ENCODE measurements at places on chromosomes 7 and 10. TPM values are rescaled to one million over a fixed set of nuclear protein-coding genes. Genes with fewer than 3 reads are reported as not detected.
A peak's percentile ranks its signal among the peaks of the same experiment; 100 is the strongest.

GRCh38 chr7:139739863-139740597 is 37.8 kb downstream of the HIPK2 start:
- H3K4me1 ChIP-seq, result peaks cover 28% of the 10 kb centered on the region
- H3K27me3 ChIP-seq, result no peaks in the 10 kb centered on the region
- no peak overlapping the region for H3K27ac ChIP-seq
- no peak for DNase-seq

DNA sequence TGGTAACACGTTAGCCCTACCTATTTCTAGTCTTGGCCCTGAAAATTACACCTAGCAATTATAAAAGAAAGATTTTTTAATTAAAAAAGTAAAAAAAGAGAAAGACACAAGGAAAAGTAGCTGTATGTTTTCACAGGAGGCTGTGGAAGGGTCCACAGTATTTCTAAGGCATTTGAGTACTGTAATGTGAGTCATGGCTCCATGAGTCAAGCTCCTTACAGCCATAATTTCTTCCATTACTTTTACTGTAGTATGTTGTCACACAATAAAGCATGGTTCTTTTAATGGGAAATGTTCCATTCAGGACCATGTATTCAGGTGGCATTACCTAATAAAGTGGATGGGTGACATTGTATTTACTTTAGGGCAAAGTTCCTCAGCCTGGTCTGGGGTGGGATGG is 113.4 kb downstream of the GPR37 start:
- no peaks in the 10 kb centered on the region for H3K36me3 ChIP-seq
- no peak overlapping the region for H3K4me3 ChIP-seq
- no peak for DNase-seq
- no peak overlapping the region for H3K27ac ChIP-seq
- H3K27me3 ChIP-seq, result no peaks in the 10 kb centered on the region
- no peaks in the 10 kb centered on the region for H3K4me1 ChIP-seq

Gene TUBAL3
- total RNA-seq, result not detected

Gene UCMA
- not detected for total RNA-seq

Gene BRI3
- total RNA-seq, result 58.4 TPM

Gene FGFBP3
- total RNA-seq, result 3.1 TPM

DNA sequence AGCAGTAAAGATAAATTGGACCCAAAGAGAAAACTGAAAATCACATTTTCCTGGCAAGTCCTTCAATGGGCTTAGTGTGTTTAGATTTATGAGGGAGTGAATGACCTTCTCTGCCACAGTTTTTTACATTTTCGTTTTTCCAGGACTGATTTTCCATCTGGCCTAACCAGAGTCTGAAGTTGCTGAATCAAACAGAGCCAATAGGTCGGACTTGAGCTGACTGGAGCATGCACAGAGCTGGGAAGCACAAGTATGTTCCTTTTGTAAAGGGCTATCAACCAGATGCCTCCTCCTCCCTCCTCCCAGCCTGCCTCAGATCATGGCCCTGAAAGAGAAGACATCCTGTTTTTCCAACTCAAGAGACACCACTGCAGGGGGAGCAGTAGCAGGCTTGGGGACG is 126.0 kb upstream of the ANKRD1 start:
- H3K36me3 ChIP-seq, result no peaks in the 10 kb centered on the region
- DNase-seq, result no peak
- no peaks in the 10 kb centered on the region for H3K27me3 ChIP-seq
- no peaks in the 10 kb centered on the region for H3K4me1 ChIP-seq
- no peak overlapping the region for H3K27ac ChIP-seq

- no peak overlapping the region for H3K4me3 ChIP-seq
- no peaks in the 10 kb centered on the region for H3K27me3 ChIP-seq
- DNase-seq, result no peak
- H3K4me1 ChIP-seq, result no peaks in the 10 kb centered on the region
- H3K27ac ChIP-seq, result no peak overlapping the region
These were observed 25.9 kb downstream of the DGKI start for GRCh38 chr7:137820677-137821420.

DNA sequence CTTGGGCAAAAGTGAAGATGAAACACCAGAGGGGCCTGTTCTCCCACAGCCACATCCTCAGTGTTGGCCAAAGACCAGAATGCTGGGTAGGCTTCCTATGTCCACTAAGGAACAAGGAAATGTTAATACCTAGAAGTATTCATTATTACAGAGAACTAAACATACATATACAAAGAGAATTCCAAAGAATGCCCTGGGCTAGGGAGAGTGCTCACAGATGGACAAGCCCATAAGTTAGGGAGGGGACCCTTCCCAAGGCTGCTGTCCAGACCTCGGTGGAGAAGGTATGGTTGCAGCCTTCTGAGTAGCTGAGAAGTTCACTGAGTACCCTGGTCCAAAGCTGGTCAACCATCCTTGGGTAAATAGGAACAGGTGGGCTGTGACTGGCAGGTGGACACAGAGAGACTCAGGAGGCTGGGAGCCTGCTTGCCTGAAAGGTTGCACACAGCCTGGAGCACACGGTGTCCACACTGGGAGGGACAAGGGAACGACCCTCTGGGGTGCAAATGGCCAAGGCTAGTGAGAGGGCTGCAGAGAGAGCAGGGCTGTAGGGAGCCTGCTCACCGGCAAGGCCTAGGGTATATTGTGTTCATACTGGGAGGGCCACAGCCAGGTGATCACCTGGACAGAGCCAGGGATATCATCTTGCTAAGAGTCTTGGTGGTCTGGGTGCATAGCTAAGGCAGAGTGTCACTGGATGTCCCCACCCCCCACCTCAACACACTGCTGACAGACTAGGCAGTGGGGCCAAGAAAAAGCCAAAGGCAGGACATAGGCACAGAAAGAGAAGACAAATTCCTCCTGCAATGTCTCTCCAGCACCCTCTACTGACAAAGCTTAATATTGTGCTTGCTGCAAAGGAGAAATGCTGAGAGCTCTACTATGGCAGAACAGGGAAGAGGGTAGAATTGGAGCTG is 40.3 kb downstream of the CPVL start:
- H3K4me3 ChIP-seq, result no peak overlapping the region
- no peak overlapping the region for H3K27ac ChIP-seq
- H3K4me1 ChIP-seq, result no peaks in the 10 kb centered on the region

GRCh38 chr10:17144757-17145156 is 15.1 kb upstream of the CUBN start:
- H3K4me1 ChIP-seq, result no peaks in the 10 kb centered on the region
- H3K36me3 ChIP-seq, result no peaks in the 10 kb centered on the region
- H3K27ac ChIP-seq, result no peak overlapping the region

DNA sequence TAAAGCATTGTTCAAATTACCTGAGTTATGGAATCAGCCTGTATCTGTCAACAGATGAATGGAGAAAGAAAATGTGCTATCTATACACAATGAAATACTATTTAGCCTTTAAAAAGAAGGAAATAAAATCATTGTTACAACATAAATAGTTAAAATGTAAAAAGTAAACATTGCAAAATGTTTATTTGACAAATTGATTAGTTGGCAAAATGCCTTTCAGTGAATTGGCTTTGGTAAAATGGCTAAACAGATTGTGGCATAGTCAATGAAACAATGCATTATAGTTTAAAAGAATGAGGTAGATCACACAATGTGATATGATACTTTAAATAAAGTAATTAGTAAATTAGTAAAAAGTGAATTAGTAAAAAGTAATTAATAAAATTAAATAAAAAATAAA is 204.8 kb upstream of the MAGI2 start:
- H3K27me3 ChIP-seq, result no peaks in the 10 kb centered on the region
- no peaks in the 10 kb centered on the region for H3K36me3 ChIP-seq
- H3K4me3 ChIP-seq, result no peak overlapping the region

Gene EGFR
- not detected for total RNA-seq

DNA sequence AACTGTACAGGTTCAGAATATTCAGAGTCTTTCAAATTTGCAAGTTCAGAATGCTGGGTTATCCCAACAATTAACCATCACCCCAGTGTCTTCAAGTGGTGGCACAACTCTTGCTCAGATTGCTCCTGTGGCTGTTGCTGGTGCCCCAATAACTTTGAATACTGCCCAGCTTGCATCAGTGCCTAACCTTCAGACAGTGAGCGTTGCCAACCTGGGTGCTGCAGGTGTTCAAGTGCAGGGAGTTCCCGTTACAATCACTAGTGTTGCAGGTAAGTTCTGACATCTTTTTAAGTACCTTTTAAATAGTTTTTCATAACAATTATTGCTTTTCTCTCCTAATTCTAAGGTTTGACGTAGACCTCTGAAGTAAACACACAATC is 2.7 kb downstream of the SP4 start:
- no peak overlapping the region for H3K27ac ChIP-seq
- no peak for DNase-seq
- peak overlapping the region; percentile 92 for H3K4me3 ChIP-seq
- H3K27me3 ChIP-seq, result no peaks in the 10 kb centered on the region

DNA sequence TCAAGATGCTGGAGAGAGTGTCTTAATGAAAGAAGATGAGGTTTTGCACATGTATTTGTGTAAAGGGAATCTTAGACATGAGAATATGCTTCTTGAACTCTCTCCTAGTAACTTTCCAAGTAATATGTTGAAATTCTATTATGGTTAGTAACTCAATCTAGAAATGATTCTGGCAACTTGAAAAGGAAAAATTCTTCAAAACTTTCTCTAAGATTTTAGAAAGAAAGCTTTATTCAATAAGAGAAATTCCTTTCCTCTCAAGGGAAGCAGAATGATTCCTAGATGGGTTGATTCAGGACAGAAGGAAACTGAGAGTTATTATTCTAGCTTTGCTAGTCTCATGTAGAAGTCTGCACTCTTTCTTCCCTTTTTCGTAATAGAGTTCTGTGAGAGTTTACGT is 364.3 kb upstream of the PLXDC2 start:
- no peak overlapping the region for H3K4me3 ChIP-seq
- H3K27ac ChIP-seq, result no peak overlapping the region
- no peaks in the 10 kb centered on the region for H3K36me3 ChIP-seq
- no peaks in the 10 kb centered on the region for H3K27me3 ChIP-seq
- H3K4me1 ChIP-seq, result no peaks in the 10 kb centered on the region
- DNase-seq, result no peak

- DNase-seq, result no peak
- no peaks in the 10 kb centered on the region for H3K27me3 ChIP-seq
- no peak overlapping the region for H3K27ac ChIP-seq
- no peaks in the 10 kb centered on the region for H3K4me1 ChIP-seq
- peaks cover 6% of the 10 kb centered on the region for H3K36me3 ChIP-seq
- no peak overlapping the region for H3K4me3 ChIP-seq
These were observed 21.8 kb downstream of the NT5C2 start for GRCh38 chr10:103171278-103171677.

Gene GPR37
- total RNA-seq, result not detected

Gene CHRM2
- total RNA-seq, result not detected

GRCh38 chr10:121696854-121697253 is 98.6 kb upstream of the FGFR2 start:
- DNase-seq, result no peak
- H3K27me3 ChIP-seq, result no peaks in the 10 kb centered on the region
- no peaks in the 10 kb centered on the region for H3K4me1 ChIP-seq
- H3K4me3 ChIP-seq, result no peak overlapping the region
- H3K36me3 ChIP-seq, result no peaks in the 10 kb centered on the region

Gene ZNF853
- total RNA-seq, result 4.5 TPM

GRCh38 chr10:119969609-119970008 is 77.1 kb downstream of the SEC23IP start:
- H3K4me1 ChIP-seq, result no peaks in the 10 kb centered on the region
- H3K36me3 ChIP-seq, result no peaks in the 10 kb centered on the region
- H3K4me3 ChIP-seq, result no peak overlapping the region
- no peak overlapping the region for H3K27ac ChIP-seq
- no peaks in the 10 kb centered on the region for H3K27me3 ChIP-seq

GRCh38 chr10:1942478-1942877 is 205.2 kb upstream of the ADARB2 start:
- H3K27ac ChIP-seq, result no peak overlapping the region
- H3K4me3 ChIP-seq, result no peak overlapping the region
- no peak for DNase-seq
- H3K27me3 ChIP-seq, result no peaks in the 10 kb centered on the region
- peaks cover 19% of the 10 kb centered on the region for H3K4me1 ChIP-seq

DNA sequence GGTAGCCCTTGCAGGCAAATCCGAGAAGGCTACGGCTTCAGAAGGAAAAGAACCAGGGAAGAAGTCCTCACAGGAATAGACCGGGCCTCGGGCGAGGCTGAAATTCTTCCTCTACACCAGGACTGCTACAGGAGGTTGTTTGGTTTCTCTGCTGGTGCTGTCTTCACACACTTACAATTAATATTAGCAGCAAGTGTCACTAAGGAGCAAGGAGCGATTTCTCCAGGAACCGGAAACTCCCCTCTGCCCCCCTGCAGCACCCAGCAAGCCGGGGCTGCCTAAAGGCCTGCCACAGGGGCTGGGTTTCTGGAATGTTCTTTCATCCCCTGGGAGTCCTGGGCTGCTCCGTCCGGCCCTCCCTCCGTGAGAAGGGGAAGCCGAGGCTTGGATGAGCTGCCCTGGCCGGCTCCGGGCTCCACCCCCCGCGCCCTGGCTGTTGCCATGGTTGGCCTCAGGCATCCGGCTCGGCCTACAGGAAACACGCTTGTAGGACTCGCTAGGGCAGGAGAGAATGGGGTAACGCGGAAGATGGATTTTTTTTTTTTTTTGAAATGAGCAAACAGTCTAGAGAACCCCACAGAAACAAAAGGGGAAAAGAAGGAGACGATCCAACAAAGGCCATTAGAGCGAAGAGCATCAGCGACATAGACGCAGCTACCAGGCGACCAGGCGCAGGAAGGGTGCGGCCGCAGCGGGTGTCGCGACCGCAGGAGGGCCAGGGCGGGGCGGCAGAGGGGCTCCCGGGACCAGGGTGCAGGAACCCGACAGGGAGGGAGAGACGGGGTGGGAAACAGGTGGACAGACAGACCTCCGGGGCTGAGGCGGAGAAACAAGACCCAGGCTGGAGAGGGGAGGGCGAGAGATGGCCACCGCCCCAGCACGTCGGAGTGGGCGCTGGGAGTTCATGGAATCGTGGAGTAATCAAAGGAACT is 33.0 kb downstream of the EN2 start:
- peak overlapping the region; percentile 45 for H3K4me3 ChIP-seq
- H3K36me3 ChIP-seq, result no peaks in the 10 kb centered on the region
- DNase-seq, result no peak
- peaks cover 5% of the 10 kb centered on the region for H3K4me1 ChIP-seq
- peaks cover 8% of the 10 kb centered on the region for H3K27me3 ChIP-seq
- no peak overlapping the region for H3K27ac ChIP-seq

Gene CALN1
- not detected for total RNA-seq

DNA sequence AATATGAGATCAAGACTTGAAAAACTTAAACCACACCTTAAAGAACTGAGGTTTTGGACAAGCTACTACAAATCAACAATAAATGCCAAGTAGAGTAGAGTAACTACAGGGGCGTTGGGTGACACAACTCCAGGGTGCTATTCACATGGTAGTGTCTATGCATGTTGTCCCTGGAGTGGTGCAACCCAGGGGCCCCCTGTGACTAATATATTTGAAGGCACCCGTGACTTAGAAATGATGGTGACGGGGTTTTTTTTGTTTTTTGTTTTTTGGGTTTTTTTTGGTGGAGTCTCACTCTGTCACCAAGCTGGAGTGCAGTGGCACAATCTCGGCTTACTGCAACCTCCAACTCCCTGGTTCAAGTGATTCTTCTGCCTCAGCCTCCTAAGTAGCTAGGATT is 106.9 kb downstream of the FAM107B start:
- no peaks in the 10 kb centered on the region for H3K4me1 ChIP-seq
- H3K27ac ChIP-seq, result no peak overlapping the region
- H3K4me3 ChIP-seq, result no peak overlapping the region
- DNase-seq, result no peak
- H3K36me3 ChIP-seq, result no peaks in the 10 kb centered on the region

Gene EZH2
- 123 TPM for total RNA-seq
